ENCODE measurements at places on chromosomes 13 and 19.

DNA sequence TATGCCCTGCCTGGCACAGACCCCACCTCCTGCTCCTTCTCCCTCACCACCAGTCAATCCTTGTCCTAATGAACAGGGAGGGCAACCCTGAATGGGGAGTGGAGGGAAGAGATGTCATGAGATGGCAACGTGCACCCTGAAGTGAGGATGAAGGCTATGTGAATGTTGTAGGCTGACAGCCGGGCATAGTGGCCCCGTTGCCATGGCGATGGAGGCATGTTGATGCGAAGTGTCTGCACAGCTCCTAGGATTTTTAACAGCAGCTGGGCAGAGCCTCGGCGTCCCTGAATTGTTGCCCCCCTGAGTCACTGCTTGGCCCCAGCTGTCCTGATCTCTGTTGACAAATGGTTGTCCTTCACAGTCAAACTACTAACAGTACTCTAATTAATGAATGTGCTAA, 4.8 kb upstream of the ALOX5AP start:
- no peak for DNase-seq

- peak; percentile 15 for DNase-seq
Measured at GRCh38 chr19:43934055-43934984, 762 bp downstream of the ZNF45 start.

- DNase-seq, result no peak
Measured at GRCh38 chr19:15640294-15640903, at the start of gene CYP4F3. Gene CYP4F3 (plus strand): TSS chr19:15640897. CDS start chr19:15641416, 519 bp downstream.

DNA sequence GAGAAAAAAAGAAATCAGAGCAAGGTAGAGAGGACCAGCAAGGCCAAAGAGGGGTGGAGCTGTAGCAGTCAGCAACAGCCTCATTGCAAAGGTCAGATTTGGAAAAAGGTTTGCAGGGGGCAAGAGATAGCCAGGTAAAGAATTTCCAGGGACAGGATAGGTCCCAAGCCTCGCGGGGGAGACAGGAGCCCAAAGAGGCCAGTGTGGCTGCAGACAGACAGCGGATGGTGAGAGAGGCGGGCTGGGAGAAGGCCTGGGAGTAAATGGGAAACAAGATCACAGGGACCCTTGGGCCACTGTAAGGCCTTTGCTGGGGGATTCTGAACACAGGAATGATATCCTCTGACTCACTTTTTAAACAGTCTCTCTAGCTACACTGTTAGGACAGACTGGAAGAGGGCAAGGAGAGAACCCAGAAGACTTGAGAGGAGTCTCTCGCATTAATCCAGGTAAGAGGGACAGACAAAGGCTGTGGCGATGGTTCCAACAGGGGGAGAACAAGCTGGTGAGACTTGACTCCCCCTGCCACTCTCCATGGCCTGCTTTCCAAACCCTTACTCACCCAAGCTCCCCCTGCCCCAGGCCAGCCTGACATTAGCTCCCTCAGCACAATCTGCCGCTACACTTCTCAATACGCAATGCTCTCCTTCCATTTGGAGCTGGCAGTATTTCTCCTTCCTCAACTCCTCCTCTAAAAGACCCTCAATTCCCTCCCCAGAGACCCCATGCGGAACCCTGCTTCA, 31.8 kb downstream of the DOCK9 start:
- DNase-seq, result no peak

DNA sequence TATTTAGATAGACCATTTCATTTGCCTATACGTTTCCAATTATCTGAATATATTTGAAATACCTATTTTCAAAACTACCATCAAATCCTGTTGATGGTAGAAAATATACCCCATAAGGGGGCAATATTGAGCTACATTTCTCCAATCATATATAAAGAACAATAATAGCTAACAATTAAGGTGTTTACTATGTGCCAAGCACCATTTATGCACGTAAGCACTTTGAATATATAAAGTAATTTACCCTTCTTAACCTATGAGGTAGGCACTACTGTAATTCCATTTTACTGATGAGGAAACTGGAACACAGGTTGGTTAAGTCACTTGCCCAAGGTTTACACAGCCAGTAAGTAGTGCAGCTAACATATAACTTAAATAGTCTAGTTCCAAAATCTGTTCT, 79.2 kb downstream of the UBL3 start:
- DNase-seq, result no peak

Data from COLO829 (cell line).